ENCODE measurements at places on chromosomes 6 and 20.
A peak's percentile ranks its signal among the peaks of the same experiment; 100 is the strongest.

GRCh38 chr6:167791091-167791779 lies 35.5 kb upstream of the AFDN start:
- H3K27me3 ChIP-seq = peaks cover 5% of the 10 kb centered on the region
- H3K27ac ChIP-seq = no peak overlapping the region
- H3K36me3 ChIP-seq = no peaks in the 10 kb centered on the region

- no peak for DNase-seq
- no peak overlapping the region for H3K27ac ChIP-seq
- H3K4me3 ChIP-seq = no peak overlapping the region
These were observed 287.0 kb upstream of the MARCKS start for GRCh38 chr6:113570161-113570560.

GRCh38 chr6:20606831-20607230 lies 72.6 kb downstream of the CDKAL1 start:
- no peaks in the 10 kb centered on the region for H3K27me3 ChIP-seq
- peaks cover 4% of the 10 kb centered on the region for H3K4me1 ChIP-seq

DNA sequence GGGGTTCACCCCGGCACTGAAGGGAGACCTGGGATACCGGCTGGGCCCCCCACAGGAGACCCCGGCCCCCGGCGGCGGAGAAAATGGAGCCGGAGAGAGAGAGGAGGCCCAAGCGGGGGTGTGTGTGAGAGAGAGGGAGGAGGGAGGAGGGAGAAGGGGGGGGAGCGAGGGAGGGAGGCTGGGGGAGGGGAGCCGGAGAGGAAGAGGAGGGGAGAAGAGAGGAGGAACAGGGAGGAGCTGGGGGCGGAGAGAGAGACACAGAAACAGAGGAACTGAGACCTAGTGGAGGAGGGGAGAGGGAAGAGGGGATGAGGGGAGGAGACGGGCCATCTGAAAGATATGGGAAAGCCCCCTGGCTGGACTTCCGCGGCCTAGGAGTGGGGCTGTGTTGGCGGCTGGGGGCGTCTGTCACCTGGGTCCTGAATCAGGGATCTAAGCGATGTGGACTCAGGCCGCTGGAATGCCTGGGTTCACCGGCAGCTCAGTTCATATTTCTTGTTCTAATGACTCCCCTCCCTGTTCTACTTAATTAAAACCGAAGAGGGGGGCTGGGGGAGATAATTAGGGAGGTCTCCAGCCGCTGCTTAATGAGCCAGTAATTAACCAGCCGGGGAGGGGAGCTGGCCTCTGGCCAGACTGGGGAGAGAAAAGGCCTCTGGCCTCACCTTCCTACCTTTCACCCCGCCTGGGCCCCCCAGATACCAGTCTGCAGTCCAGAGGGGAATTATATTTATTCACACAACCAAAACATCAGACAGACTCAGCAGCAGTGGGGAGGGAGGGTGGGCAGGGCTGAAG lies at the start of gene PBX2:
TSS of gene PBX2 (minus strand) at position 149 of the 798 bp plus-strand sequence. CDS start 287 bp downstream, outside the sequence.
- H3K27me3 ChIP-seq = no peaks in the 10 kb centered on the region
- DNase-seq = peak; percentile 84
- H3K4me3 ChIP-seq = peak within 1 kb of the TSS; percentile 74
- peaks cover 32% of the 10 kb centered on the region for H3K4me1 ChIP-seq

DNA sequence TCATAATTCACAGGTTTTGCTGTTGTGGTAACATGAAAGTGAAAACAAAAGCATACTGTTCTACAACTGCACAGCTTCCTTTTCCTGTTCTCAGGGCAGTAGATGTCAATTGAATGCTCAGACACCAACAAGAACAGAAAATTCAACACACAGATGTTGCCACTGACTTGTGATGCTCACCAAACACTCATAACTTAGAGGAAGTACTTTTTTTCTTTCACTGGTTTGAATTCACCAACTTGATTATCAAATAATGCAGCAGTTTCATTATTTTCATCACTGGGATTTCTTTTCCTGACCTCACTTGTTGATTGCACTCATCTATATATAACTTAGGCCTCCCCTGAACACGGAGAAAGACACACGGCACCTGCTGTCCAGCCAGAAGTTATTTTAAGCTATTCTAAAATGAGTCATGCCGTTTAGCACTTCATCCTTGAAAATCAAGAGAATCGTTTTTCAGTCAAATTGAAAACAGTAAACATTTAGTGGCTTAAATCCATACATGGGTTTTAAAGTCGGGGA lies 949 bp downstream of the TXLNB start:
- H3K4me3 ChIP-seq = no peak overlapping the region
- no peaks in the 10 kb centered on the region for H3K27me3 ChIP-seq
- DNase-seq = peak; percentile 71
- peaks cover 17% of the 10 kb centered on the region for H3K4me1 ChIP-seq
